ENCODE measurements at places on chromosomes 3 and 15.

DNA sequence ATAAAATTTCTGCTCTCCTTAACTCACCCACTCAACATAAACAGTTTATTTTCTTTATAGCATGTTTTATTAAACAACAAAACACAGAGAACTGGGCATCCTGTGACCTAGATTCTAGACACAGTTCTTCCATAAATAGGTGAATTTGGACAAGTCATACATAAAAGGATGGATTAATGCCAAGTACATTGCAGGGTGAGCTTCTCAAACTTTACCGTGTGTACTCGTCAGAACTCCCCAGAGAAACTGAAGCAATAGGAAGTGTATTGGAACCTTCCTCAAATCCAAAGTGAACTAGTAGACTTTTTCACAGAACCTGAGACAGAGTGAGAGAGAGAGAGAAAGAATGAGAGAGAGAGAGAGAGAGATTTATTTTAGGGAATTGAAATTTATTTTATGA, 139.7 kb downstream of the CD47 start:
- DNase-seq = no peak

DNA sequence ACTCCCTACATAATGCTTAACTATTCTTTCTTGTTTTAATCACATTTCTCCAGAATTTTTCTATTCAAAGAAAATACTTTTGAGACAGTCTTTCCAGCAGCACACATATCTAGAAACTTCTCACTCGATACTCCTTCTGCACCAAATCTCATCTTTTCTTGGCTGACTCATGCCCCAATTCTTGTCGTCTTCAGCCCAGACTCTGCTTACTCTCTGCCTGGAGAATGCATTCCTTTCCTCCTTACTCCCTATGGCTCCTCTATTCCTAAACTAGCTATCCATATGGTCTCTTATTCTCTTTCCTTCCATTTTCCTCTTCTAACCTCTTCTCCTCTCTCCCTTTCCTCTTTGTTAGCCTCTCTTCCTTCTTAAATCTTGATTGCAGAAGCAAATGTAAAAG, 158.7 kb downstream of the GBE1 start:
- DNase-seq = no peak

DNA sequence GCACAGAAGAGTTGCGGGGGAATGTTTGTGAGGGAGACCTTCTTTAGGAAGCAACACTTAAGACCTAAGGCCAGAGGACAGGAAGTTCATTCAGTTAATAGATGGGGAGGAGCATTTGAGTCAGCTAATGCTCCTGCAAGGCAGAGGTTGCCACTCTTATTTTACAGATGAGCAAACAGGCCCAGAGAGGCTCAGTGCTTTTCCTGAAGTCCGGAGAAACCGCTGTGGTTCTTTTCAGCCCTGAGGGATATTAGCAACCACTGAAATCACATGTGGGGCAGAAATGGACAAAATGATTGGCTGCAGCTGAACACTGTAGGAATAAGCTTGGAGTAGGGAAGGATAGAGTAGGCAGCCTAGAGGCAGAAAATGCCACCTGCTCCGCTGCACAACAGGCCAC, 33.3 kb upstream of the RTP4 start:
- DNase-seq = no peak

DNA sequence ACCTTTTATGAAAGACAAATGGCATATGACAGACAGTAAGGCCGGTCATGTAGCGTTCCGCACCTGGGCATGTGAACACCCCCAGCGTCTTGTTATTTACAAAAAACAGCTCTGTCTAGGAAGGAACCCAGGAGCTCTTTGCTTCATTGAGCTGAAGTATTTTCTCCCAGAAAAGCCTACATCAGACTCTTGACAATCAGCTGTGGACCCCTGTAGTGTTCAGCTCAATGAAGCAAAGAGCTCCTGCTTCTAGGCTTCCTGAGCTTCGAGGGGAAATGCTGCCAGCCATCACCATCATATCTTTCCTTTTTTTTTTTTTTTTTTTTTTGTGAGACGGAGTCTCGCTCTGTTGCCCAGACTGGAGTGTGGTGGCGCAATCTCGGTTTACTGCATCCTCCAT, 4.1 kb downstream of the ASB14 start:
- no peak for DNase-seq

GRCh38 chr15:59522988-59523461, 85.0 kb downstream of the FAM81A start:
- peak; percentile 18 for DNase-seq

- DNase-seq = no peak
Observed at GRCh38 chr15:79769069-79769481, 127.7 kb downstream of the MTHFS start.

DNA sequence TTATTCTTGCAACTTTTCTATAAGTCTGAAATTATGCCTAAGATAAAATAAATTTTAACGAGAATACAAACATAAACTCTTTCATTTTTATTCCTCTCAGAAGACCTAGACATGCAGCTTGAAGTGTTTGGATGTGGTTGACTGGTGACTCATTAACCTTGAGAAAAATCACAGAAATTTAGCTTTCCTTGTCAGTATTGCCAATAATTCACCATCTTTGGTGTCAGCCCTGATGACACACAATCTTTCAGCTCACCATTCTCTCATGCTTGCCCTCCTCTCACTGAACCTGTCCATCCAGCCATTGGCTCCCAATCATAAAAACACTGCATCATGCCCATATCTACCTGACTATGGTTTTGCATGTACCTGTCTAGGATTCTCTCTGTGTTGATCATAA, 22.6 kb upstream of the TNFAIP8L3 start:
- DNase-seq = no peak

GRCh38 chr3:197737749-197738462, 1.2 kb upstream of the RUBCN start:
- DNase-seq = no peak

- DNase-seq = no peak
Observed at GRCh38 chr3:163056874-163057497, 1560.4 kb downstream of the OTOL1 start.

DNA sequence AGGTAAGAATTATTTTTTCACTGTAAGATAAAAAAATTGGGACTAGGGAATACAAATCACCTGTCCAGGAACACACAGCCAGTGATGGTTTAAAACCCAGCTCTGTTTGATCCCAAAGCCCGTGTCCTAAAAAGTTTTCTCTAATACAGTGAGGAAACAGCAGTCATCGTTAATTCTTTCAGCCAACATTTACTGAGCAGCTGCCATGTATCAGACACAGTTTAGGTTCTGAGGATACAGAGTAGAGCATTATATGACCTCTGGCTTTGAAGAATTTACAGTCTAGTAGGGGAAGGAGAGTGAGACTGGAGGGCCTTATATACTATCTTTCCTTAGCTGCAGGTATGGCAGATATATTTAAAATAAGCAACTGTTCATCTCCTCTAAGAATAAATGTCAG, 82.7 kb downstream of the KCNMB2 start:
- DNase-seq = no peak

DNA sequence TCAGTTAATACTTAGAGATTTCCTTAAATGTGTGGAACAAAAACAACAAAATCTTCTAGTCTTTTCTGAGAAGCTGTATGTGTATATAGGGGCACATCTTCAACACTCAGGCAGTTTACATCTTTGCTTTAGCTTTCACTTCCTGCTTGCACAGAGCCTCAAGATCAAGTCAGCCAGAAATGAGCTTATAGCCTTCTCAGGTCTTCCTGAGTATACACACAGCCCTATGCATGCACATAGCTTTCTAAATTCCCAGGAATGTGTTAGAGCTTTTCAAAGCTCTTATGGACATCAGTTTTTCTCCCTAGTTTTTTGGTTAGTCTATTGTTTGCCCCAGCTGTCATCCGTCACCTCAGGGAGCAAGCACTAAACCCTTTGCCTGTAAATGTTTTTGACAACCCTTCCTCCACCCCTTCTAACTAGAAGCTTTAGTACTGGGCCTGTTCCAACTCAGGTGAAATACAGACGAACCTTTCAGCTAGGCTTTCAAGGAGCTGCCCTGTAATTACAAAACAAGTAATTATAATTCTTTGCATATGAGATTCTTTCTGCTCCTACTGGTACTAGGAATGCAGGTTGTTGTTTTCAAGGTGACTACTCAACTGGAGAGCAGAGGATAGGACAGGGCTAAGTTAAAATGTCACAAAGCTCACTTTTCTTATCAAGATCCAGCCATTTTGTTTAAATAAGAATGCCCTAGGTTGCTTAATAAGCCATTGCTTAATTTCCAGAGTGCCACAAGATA, 22.6 kb upstream of the MTMR10 start:
- DNase-seq = no peak

DNA sequence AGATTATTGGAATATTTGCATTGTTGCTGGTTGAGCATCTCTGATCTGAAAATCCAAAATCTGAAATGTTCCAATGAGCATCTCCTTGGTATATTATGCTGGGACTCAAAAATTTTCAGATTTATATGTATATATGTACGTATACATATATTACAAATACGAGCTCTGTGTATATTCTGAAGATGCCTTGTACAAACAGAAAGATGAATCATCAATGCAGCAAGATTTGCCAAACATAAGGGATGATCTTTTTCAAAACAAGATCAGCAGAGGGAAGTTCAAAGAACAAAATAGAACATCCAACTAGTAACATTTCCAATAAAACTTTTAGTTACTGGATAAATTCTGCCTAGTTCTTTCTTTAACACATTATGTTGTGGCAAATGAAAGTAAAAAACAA, 42.5 kb downstream of the HERC1 start:
- DNase-seq = no peak

DNA sequence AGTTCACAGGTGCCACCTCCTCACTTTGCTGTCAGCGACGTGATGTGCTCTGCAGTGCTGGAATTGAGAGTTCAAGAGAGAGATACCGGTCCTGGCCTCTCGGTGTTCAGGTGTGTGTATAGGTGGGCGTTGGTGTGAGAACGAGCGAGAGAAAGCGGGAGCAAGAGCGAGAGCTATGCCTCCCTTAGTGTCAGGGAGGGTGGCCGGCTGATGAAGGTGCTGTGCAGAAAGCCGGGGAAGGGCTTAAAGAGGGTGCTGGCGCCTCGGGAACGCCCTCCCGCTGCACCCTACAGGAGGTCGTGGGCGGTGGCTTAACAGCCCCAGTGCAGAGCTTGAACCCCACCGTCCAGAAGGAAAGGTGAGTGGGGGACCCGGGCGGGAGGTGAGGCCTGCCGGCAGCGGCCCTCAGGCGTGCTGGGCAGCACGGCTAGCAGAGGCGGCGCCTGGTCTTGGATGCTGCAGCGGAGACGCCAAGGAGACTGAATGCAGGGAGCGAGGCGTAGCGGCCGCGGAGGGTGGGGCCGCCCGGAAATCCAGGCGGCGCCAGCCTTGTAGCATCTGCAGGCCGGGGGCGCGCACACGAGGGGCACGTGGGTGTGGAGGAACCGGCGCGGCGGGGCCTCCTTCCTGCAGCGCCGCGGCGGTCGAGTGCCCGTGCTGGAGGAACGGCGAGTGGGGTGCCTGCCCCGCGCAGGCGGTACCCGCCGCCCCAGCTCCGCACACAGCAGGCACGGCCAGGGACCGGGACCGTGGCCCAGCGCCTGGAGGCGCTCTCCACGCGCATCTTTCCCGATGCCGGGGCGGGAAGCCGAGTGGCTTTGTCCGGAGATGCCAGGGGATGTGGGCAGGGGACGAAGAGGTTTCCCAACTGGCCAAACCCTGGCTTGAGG, 246.8 kb upstream of the TOPAZ1 start:
- DNase-seq = no peak

DNA sequence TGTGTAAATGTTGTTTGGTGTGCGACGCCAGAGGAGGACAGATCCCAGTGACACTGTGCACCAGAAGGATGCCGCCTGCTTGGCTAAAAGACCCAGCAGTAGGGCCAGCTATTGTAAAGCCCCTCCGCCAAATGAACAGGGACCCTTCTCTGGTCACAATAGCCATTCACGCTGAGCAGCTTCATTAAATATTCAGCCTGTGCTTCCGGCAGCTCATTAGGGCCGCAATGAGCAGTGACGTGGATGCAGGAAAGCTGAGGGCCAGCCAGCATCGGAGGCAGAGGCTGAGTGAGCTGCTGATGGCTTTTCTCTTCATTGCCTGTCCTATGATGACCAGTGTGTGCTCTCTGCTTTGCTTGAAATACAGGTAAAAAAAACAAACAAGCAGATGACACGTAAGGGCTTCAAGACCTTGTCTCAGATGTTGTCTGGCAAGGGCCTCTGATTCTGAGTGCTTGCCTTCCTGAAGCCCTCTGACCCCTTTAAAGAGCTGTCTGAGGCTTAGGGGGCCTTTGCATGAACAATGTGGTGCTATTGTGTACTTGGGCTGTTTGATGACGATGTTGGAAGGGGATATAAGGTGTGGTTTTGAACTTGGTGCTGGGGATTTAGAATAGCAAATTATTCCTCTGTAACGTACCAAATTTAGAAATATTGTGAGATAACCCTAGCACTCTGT, 130.4 kb downstream of the FEZF2 start:
- DNase-seq = no peak

- DNase-seq = no peak
Observed at GRCh38 chr15:67550522-67550921, 8.0 kb downstream of the MAP2K5 start.

DNA sequence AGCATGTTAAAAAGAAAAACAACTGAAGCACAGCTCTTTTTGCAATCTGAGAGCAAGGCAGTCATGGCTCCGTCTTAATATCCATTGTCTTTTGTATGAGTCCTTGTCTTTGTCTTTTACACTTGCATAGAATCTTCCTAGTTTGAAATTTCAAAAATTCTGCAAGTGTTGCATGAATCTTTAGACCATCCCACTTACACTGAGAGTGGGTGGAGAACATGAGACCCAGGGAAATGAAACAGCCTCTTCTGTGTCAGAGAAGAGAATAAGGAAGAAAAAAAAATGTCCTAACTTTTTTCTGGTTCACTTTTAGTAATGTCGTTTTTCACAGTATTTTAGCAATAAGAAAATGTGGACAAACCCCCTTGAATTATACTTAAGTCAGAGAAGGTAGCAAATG, 12.1 kb upstream of the DCLK3 start:
- DNase-seq = no peak

DNA sequence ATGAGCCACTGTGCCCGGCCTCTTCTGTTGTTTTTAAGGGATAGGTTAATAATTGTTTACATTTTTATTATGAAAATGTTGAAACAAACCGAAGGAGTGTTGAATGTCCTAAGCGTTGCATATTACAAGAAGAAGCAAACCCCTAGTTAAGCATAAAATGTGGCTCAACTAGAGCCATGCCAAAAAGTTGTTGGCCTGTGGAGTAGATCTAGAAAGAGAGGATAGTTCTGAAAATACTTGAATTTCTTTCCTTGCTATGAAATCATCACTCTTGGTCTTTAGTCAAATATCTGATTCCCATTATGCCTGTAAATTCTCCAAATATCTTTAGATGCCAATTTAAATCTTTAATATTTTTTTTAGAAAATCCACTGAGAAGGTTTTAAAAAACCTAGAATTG, 12.8 kb downstream of the RBP2 start:
- no peak for DNase-seq

- DNase-seq = peak; percentile 58
Observed at GRCh38 chr15:74382004-74382816, 14.8 kb upstream of the CYP11A1 start.

Measured in stimulated activated CD8-positive, alpha-beta memory T cell treated with anti-CD3 and anti-CD28 coated beads, Interleukin-7, amount 100 ng/mL, for 1 hour (primary cell).